Erythroblast (primary cell): ENCODE measurements at places on chromosomes 7 and 10.

DNA sequence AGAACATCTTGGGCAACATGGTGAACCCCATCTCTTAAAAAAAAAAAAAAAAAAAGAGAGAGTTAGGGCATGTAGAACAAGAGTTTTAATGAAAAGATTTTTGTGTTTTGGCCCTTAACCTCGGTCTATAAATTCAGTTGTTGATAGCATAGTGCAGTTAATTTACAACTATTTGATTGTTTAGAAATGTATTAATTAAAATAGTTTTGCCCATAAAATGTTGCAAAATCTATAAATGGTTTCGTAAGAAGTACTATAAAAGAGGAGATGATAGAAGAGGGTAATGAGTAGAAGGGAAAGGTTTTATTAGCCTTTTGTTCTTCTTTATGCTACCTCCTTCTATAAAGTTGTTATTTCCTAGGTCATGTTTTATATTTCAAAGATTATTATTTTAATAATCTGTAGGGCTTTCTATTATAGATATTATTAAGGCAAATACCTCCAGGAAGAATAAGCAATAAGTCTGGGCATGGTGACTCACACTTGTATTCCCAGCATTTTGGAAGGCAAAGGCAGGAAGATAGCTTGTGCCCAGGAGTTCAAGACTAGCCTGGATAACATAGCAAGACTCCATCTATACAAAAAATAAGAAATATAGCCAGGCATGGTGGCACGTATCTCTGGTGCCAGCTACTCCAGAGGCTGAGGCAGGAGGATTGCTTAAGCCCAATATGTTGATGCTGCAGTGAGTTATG is 73.3 kb downstream of the MCU start:
- no peak for DNase-seq

DNA sequence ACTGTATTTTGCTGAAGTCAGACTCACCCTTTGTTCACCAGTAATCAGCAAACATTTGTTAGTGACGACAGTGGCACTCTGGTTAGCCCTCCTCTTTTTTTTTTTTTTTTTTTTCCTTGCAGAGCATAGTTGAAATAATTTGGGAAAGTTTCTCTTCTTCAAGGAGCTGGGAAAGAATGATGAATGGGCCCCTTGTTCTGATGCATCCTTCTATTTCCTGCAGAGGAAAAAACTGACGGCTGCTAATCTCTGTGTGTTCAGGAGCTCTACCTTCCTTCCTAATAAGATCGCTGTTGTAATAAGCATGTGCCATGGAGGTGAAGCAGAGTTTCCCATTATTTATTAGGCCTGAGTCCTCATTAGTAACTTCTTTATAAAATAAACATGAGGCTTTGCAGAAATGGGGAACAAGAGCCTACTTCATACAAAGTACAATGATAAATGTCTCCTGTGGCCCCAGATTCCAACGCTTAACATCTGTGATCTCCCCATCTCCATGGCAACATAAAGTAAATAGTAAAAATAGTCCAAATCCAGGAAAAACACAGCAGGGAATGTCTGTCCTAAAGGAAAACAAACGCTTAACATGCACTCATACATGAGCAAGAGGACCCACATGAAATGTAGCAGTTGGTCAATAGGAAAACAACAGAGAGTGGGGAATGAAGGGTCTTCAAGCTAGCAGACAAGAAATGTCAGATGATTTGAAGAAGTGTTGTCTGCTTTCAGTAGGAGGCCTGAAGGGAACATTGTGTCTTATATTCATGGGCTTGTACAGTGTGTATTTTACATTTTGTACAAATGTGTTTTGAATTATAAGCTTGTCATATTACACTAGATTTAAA is 59.1 kb upstream of the CALD1 start:
- DNase-seq = no peak

GRCh38 chr7:28688651-28689050 is 269.5 kb downstream of the TRIL start:
- no peak for DNase-seq

DNA sequence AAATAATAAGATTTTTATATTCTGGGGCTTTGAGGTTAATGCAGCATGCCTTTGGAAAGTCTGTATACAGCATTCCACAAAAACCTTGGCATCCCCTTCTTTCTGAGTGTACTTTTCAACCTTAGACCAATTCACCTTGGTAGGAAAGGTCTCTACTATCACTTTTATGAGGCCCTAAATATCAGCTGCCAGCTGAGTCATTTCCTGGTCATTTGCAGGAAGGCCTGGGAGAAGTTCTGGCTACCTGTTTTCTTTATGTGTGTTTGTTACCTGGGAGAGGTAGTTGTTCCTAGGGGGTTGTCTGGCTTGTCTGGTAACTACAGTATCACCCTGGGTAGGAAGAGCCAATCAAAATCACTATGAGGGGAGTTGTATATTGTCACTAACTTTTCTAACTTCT is 4.1 kb downstream of the SPAM1 start:
- DNase-seq = no peak

- no peak for DNase-seq
Measured at GRCh38 chr7:137953043-137953664, 48.7 kb downstream of the CREB3L2 start.

- no peak for DNase-seq
Measured at GRCh38 chr10:127441350-127442219, 107.5 kb upstream of the NPS start.
